MV-4-11 (cell line): ENCODE measurements at places on chromosomes 1 and 21.
A peak's percentile ranks its signal among the peaks of the same experiment; 100 is the strongest.

DNA sequence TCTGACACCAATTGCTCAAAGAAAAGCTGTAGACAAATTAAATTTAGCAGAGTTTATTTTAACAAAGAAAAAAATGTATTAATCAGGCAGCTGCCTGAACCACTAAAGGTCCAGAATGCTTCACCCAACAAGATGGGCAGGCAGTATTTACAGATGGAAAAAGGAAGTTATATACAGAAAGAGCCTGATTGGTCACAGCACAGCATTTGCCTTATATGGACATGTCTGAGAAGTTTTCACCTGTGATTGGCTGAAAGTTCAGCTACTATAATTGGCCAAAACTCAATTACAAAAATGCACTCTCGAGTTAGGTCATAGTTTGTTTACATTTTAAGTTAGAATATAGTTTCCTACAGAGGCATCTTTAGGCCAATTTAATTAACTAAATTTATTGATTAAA, 15.1 kb upstream of the FMO1 start:
- DNase-seq = peak; percentile 16

- peak; percentile 73 for DNase-seq
These were observed 2.4 kb downstream of the UROD start for GRCh38 chr1:45014321-45015028.

DNA sequence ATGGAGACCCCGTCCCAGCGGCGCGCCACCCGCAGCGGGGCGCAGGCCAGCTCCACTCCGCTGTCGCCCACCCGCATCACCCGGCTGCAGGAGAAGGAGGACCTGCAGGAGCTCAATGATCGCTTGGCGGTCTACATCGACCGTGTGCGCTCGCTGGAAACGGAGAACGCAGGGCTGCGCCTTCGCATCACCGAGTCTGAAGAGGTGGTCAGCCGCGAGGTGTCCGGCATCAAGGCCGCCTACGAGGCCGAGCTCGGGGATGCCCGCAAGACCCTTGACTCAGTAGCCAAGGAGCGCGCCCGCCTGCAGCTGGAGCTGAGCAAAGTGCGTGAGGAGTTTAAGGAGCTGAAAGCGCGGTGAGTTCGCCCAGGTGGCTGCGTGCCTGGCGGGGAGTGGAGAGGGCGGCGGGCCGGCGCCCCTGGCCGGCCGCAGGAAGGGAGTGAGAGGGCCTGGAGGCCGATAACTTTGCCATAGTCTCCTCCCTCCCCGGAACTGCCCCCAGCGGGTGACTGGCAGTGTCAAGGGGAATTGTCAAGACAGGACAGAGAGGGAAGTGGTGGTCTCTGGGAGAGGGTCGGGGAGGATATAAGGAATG, 505 bp downstream of the LMNA start:
- peak; percentile 14 for DNase-seq

GRCh38 chr1:245095903-245096302, 58.9 kb upstream of the KIF26B start:
- DNase-seq = no peak

GRCh38 chr1:20483833-20484518, 2.0 kb downstream of the CAMK2N1 start:
- DNase-seq = no peak

- no peak for DNase-seq
These were observed 109.8 kb downstream of the ELAVL4 start for GRCh38 chr1:50218344-50219120.

DNA sequence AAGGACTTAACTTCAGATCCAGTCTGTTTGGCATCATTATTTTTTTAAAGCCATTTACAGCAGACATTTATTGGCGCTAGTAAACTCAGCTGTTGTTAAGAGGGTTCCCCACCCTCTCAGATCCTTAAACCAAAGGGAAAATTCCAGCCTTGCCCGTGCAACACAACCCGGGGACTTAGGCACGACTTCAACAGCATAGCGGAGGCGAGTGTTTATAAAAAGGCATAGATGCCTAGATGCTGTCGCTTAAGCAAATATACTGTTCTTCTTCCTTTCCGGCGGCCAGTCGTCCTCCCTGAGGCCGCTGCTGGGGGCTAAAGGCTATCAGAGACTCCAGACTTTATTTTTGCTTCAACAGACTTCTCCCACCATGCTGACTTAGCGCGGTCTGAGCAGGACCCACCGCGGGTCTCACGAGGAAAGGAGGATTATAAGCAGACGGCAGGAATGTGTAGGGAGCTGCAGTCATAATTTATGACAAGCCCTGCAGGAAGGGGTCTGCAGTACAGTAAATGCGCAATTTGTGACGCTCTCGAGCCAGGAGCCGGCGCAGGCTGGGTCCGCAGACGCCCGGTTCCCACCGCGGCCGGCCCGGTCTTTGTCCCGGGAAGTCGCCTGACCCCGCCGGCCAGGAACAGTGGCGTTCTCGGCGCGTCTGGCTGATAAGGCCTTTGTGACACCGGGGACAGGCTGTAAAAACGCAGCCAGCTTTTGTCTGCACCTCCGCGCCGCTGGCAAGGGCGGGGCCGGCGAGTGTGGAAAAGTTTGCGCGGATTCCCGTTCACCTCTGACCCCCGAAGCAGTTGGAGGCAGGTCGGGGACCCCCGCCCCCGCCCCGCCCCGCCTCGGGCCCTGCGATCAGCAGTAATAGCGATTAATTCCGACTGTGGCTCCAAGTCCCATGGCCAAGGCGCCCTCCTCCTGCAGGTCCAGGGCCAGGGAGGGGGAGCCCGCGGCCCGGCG, 61.2 kb upstream of the ARHGEF16 start:
- DNase-seq = no peak

DNA sequence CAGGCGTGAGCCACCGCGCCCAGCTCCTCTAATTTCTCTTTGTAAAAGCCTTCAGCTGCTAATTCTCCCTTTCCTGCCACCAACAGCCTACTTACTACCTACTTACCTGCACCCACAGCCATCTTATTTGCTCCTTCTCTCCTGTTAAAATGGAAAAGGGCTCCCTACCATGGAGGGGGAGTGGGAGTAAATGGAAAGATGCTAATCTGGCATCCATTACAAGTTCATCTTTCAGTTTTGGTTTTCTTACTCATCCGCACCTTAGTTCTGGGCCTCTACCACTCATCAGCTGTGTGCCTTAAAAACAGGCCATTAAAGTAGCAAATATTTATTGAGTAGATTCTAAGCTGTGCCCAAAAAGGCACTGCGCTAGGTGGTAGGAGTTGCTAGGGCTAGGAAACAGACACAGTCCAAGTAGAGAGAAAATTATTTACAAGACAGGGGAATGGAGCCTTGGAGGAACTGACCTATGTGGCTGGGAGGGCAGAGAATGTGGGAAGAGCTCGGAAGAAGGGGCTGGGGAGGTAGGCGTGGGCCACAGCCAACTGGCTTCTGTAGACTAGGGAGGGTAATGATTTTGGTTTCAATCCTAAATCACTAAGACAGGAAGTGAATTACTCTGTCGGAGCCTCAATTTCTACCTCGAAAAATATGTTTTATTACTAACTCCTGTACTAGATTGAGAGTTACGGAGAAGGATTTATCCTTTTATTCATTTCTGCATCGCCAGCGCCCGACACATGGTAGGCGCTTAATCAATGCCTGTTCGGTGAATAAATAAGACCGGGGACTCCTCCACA, 685 bp upstream of the DDI2 start:
- no peak for DNase-seq

- DNase-seq = no peak
These were observed at the start of gene EPS8L3 for GRCh38 chr1:109763646-109764415. TSS of gene EPS8L3 (minus strand) at chr1:109763923. CDS start at chr1:109761749, 2,174 bp downstream.

DNA sequence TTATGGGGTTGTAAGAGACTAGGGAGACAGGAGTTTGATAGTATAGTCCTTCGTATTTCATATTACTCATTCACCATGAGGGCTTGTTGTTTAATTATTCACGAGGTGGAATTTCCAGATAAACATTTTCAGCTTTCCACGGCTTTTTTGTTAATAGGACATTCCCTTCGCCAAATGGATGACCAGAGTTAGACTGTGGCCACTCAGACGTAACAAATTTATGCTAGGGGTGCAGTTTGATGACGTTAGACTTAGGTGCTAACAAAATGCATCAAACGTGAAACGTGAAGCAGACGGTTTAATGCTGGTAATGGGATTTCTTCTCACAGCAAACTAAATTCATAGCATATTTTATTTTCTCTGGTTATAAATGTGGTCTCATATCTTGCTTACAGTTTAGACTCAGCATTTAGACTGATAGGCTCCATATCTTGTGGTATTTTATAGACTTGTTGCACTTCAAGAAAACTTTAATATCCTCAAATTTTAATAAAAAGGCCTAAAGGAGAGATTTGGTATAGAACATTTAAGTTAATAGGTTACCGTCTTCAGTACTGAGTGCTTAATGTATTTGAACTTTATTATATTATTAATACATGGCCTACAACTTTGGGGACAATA, 2.3 kb downstream of the DHX9 start:
- no peak for DNase-seq

DNA sequence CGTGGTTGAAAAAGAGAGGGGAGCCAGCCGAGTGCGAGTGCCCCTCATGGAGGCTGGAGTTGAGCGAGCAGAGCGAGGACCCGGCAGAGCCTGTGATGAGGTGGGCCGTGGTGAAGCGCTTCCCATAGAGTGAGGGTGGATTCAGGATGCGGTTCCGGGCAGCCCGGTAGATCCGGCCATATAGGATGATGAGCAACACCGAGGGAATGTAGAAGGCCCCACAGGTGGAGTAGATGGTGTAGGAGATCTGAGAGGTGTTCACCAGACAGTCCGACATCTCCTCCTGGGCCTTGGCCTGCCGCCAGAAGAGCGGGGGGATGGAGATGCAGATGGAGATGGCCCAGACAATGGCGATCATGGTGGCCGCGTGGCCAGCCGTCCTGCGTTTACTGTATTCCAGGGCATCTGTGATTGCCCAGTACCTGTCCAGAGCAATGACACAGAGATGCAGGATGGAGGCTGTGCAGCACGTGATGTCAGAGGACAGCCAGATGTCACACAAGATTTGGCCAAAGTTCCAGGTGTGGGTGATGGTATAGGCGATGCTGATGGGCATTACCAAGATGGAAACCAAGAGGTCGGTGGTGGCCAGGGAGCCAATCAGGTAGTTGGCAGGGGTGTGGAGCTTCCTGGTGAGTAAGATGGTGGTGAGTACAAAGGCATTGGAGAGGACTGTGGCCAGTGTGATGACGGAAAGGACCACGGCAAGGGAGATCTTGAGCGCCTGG, 23.7 kb downstream of the HTR1D start:
- no peak for DNase-seq

DNA sequence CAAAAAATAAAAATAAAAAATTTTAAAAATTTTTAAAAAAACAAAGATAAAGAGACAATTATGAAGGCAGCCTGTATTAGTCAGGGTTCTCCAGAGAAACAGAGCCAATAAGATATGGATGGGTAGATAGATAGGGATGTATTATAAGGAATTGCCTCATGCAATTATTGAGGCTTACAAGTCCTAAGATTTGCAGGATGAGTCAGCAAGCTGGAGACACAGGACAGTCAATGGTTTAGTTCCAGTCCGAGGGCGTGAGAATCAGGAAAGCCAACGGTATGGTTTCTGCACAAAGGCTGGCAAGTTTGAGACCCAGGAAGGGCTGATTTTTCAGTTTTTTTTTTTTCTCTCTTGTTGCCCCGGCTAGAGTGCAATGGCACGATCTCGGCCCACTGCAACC, 24.1 kb upstream of the EIF4G3 start:
- DNase-seq = no peak

DNA sequence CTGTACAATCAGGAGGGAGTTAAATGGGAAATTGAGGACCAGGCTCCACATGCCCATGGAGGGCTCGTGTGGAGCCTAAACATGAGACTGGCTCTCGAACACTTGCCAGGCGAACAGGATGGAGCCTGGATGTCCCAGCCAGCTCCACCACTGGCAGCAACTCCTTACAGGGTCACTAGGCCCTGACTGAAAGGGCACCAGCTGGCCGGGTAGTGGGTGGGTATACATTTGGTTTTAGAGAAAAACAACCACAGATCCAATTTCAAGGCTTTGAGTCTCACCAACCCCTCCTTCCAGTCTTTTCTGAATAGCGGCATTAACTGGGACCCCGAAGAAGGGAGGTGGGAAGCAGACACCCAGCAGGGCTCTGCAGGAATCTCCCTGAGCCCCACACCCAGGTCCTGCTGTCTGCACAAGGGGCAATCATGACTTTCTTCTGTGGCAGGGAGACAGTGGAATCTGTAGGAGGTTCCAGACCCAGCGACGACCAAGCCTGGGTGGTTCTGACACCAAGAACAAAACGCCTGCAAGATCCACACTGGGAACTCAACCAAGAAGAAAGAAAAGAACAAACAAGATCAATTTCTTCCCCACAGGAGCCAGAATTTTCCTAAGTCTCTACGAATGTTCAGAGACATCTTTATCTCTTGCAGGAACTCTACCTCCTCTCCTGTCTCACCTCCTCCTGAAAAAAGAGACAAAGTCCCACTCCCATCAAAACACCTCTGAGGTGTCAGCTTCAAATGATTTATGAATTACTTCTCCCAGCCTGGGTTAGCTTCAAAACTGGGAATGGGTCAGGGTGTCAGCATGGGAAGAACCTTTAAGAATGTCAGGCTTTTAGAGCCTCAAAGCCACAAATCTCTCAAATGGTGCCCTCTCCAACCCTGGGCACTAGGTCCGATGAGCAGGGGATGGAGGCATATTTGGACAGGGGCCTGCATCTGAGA, 26.5 kb upstream of the SRP9 start:
- no peak for DNase-seq

DNA sequence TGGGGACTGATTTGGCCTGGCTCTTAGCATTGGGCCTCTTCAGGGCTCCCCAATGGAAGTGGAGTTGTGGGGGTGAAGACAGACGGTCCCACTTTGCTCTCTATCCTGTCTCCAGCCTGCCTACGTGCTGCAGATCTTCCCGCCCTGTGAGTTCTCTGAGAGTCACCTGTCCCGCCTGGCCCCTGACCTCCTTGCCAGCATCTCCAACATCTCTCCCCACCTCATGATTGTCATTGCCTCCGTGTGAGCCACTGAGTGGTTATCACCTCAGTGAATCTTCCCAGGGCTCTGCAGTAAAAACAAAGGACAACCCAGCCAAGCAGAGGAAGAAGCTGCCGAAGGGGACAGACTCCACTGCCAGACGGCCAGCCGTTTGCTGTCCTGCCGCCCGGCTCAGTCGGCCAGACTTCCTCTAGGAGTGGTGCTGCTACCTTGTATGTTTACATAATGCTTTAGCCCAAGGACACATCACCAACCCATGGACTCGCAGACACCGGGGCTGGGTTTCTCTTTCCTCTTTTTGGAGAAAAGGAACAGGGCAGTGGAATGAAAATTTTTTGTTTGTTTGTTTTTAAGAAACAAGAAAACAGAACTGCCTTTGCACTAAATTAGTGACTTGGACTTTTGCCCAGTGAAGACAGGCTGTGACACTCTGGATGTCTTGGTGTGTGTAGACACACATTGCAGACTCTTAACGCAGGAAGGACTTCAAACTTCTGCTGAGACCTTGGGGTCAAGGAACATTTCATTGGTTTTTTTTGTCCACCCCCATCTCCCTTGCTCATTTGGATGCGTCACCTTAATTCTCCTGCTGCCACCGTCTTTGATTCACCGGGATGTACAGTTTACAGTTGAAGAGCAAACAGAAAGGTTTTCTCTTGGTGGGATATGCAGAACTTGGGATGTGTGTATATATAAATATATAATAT, 36.5 kb downstream of the ZBTB17 start:
- DNase-seq = no peak

GRCh38 chr1:44903011-44903680, 60.1 kb upstream of the PTCH2 start:
- no peak for DNase-seq
